ENCODE measurements at places on chromosomes 4 and X. TPM values are rescaled to one million over a fixed set of nuclear protein-coding genes. Genes with fewer than 3 reads are reported as not detected.

Gene BCORL1
- total RNA-seq = 2.0 TPM

Gene CLDN34
- total RNA-seq = not detected

Gene H2BW2
- not detected for total RNA-seq

Gene ZNF630
- 8.6 TPM for total RNA-seq

Gene DMRTC1
- not detected for total RNA-seq

Gene CSAG1
- total RNA-seq = not detected

Gene EXOC1
- 75.8 TPM for total RNA-seq

Gene TMPRSS11B
- total RNA-seq = not detected

Gene CXCL13
- not detected for total RNA-seq

Gene UGT2A3
- not detected for total RNA-seq

Gene HTRA3
- total RNA-seq = 0.82 TPM

Gene ZDHHC15
- total RNA-seq = 14.3 TPM

Gene GPR143
- total RNA-seq = 0.82 TPM

Gene CT45A1
- total RNA-seq = not detected

Gene TSC22D3
- 46.5 TPM for total RNA-seq

Gene TCEAL7
- 107 TPM for total RNA-seq

All from frontal cortex (tissue), 4 donors.